ENCODE measurements at places on chromosomes 16 and 17. TPM values are rescaled to one million over a fixed set of nuclear protein-coding genes. Genes with fewer than 3 reads are reported as not detected.

Gene SSTR5
- not detected for polyA plus RNA-seq

Gene KRT34
- polyA plus RNA-seq, result not detected

Gene ACAP1
- polyA plus RNA-seq, result 158 TPM

Gene ACSM5
- not detected for polyA plus RNA-seq

Gene CYB561
- polyA plus RNA-seq, result 2.6 TPM

Gene PPY
- polyA plus RNA-seq, result not detected

Gene WDR59
- polyA plus RNA-seq, result 10.9 TPM

Gene RAP1GAP2
- 1.4 TPM for polyA plus RNA-seq

Gene TSNAXIP1
- not detected for polyA plus RNA-seq

Gene BRIP1
- polyA plus RNA-seq, result 0.44 TPM

Gene PMP22
- polyA plus RNA-seq, result not detected

GRCh38 chr17:7396147-7396546 lies 1.8 kb upstream of the PLSCR3 start:
- no peak for DNase-seq

DNA sequence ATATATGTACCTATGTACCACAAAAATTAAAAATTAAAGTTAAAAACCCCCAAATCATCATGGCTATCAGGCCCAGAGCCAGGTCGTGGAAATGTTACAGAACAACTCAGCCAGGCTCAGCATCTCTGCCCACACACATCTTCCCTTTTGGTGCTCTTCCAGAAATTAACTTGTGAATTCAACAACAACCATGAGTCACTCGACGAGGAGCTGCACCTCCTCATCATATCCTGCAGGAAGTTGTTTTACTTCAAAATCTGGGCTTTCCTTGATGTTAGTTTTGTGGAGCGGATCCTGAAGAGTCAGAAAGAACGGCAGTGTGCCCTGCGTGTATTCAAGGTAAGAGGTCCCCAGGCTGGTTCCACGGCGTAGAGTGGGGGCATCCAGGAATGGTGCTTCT lies 10.6 kb downstream of the FBXO39 start:
- DNase-seq, result no peak

DNA sequence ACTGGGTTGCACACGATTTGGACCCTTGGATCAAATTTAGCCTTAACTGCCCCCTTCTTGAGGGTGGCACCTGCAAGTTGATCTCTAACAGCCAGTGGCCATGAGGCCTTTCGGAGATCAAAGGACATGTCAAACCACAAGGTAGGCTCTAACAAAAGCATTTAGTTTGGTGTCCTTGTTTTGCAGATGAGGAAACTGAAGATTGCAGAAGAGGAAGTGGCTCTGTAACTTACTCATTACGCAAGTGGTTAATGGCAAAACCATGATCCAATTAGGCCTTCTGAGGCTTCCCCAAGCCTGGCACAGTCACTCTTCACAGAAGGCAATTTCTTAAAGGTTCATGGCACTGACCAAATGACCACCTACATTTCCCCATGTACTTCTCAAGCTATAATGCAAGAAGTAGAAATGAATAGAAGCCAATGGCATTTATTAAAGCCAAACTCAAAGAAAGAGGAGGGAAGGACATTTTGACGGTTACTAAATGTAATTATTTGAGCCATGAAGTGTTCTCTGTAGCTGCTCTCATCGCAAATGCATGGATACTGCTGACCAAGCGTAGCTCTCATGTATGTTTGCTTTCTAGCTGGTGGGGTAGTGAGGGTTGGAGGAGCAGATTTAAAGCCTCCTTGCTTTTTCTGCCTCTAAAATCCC lies 32.8 kb upstream of the ABCC12 start:
- no peak for DNase-seq

DNA sequence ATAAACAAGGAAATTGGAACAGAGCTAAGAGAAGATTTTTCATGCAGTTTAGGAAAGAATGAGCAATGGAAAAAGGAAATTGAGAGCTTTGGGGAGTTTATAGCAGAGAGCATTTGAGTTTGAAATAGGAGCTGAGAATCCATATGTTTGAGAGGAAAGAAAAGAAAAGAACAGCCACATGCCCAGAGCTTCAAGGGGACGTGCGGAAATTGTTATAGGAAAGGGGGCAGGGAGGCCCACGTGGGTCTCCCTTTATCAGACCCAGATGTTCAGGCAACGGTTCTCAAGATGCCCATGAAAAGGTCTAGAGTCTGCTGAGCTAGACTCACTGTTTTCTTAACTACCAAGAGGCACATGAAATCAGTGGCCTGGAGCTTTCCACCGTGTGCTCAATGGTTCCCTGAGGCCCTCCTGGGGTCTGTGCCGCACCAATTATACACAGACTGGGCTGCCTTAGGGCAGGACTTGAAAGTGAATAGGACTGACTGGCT lies 31.2 kb downstream of the CHD9 start:
- no peak for DNase-seq

DNA sequence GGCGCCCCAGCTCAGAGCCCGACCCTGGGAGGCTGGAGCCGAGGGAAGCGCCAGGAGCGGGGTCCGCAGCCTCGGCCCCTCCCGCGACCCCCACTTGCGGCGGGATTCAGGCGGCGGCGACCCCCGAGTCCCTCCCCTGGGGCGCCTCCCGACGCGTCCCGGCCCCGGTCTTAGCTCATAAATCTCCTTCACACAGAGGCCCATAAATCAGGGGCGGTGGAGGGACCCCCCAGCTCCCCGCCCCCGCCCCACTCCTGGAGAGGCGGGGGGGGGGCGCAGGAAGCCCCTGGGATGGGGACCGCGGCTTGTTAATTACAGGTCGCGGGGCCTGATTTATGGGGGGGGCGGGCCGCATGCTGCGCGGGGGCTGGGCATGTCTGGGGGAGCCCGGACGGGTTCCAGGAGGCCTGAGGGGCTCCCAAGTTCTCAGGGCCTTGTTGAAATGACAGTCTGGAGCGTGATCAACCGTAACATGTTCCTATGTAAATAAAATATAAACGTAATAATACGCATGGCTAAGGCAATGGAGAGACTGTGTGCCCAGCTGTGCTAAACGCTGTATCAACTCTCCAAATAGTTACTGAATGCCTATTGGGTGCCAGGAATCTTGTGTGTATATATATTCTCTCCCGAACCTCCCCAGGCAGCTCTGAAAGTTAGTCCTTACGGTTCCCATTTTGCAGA lies 10.0 kb upstream of the BHLHA9 start:
- DNase-seq, result no peak

DNA sequence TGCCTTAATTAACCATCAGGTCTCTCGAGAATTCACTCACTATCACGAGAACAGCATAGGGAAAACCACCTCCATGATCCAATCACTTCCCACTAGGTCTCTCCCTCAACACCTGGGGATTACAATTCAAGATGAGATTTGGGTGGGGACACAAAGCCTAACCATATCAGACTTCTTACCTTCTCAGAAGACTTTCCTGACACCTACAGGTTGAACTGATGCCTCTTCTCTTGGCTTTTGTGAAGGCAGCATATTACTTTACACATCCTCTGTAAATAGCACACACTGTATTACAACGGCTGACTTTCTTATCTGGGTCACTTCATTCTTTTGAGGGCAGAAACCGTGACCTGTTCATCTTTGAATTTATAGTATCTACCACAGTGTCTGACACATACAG lies 23.6 kb downstream of the BMERB1 start:
- no peak for DNase-seq

DNA sequence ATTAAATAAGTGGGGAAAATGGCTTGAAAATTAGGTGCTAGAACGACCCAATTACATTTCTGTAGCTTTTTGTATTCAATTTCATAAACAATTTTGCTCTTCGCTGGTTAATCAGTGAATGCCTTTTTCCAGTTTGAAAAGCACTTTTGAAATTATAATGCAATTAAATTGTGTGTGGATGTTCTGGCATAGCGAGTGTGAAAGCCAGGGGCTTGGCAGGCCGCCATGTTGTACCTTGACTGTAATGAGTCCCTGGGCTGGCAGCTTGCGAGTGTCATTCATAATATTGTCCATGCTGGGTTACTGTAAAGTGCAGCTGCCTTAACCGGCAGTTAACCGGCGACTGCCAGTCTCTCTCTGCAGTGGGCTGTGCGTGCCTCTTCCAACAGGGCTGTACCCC lies 177.8 kb downstream of the CCDC182 start:
- DNase-seq, result no peak

DNA sequence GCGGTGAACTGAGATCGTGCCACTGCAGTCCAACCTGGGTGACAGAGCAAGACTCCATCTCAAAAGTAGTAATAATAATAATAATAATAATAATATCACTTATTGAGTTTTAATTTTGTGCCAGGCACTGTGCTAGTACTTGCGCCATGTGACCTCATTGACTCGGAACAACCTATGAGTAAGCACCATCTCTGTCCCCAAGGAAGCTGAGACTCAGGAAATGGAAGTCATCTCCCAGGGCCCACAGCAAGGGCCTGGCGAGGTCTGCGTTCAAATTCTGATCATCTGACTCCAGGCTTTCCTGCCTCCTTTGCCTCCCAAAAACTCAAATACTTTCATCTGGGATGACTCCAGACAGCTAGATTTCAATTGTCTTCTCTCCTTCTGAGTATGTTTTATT lies 162.9 kb downstream of the SEC14L1 start:
- DNase-seq, result no peak

- DNase-seq, result no peak
Observed at GRCh38 chr16:59840169-59840568, 1106.1 kb upstream of the GOT2 start.

DNA sequence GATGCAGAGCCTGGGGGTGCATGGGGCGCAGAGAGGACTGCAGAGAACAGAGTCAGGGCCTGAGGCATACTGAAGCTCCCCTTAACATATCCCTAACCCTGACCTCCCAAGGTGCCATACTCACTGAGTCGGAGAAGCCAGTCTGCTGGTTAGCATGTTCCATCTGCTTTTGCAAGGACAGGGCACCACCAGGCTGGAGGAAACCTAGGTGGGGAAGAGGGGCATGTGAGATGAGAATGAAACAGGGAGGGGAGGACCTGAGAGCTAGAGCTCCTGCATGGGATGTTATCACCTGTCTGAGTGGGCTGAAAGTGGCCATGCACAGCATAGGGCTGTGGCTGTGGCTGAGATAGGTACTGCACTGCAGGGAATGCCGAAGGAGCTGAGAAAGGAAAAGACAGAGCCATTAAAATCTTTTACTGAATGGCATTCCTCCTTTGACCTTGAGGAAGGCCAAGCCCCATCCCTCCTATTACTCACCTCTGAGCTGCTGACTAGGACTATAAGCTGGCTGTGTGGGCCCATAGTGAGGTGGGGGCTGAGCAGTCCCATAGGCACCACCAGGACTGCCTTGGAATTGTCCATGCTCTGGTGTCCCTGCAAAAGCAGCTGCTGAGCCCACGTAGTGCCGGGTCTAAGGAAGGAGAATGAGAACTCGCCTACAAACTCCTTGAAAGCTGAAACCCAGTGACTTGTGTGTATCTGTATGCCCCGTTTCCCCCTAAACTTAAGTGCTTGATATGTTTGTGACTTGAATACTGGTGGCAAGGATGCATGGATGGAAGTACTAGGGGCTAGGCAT lies 1.9 kb downstream of the GPS2 start:
- DNase-seq, result no peak

- DNase-seq, result no peak
Observed at GRCh38 chr17:3754066-3754457, 30.4 kb downstream of the HASPIN start.

GRCh38 chr16:80924372-80924978 lies 82.2 kb downstream of the CMC2 start:
- DNase-seq, result no peak

GRCh38 chr17:74117087-74117698 lies 86.3 kb upstream of the RPL38 start:
- no peak for DNase-seq

- DNase-seq, result peak; percentile 29
Observed at GRCh38 chr17:81509207-81509971, 3.2 kb downstream of the ACTG1 start.

DNA sequence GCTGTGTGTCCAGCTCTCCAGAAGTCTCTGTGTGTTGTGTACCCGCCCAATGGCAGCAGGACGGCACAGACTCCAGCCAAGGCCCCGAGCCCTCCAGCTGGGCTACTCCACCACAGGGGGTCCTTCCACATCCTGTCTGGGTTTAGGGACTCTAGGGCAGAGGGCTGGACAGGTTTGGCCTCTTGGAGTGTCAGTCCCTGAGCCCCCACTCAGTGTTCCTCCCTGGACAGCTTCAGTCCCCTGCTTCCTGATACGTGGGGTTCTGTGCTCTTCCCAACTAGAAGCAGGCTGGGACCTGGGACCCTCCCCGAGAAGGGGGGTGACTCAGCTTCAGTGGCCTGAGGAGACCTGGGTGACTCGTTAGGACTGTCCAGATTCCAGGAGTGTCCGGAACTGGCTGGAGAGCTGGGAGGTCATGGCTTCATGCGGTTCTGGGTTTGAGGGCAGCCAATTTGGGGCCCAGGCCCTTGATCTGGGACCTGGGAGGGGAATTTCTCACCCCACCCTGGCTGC lies 4.2 kb downstream of the CDK3 start:
- DNase-seq, result no peak

DNA sequence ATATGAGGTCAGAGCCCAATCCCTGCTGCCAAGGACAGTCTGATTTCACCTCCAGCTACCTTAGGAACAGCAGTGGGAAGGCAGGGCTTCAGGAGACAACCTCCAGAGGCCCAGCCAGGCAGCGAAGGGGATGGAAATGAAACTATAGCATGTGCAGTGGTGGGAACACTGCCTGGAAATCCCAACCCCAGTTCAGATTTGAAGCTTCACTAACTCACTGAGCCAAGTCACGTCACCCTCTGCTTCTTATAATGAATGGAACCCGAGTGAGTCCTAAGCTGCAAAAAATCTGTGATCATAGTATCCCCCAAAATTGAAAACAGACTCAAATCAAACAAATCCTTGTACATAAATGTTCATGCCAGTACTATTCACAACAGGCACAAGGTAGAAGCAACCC lies 36.0 kb upstream of the SLC39A11 start:
- no peak for DNase-seq

GRCh38 chr16:87067003-87067556 lies 250.1 kb downstream of the C16orf95 start:
- DNase-seq, result no peak

- DNase-seq, result no peak
Observed at GRCh38 chr17:4536742-4537411, 18.3 kb downstream of the MYBBP1A start.

- DNase-seq, result peak; percentile 89
Observed at GRCh38 chr17:7685533-7686221, 1.6 kb downstream of the TP53 start.

- no peak for DNase-seq
Observed at GRCh38 chr16:68798398-68798797, 44.9 kb upstream of the TANGO6 start.

DNA sequence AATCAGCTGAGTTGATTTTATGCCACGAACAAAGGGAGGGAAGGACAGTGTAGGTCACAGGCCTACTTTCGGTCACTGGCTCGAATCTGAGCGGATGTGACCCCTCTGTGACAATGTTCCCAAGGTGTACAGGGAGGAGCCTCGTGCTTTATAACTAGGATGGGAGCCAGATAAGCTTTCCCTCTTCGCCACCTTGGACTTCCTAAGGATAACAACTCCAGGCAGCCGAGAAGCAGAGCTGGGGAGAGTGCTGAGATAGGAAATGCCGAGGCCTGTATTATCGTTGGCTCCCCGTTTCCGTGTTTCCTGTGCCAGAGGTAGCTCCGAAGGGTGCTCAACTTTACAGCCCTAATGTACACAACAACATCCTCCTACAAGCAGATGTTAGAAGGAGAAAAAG lies 217.8 kb upstream of the IRX3 start:
- DNase-seq, result no peak
